Thymus (tissue), 14 donors: ENCODE measurements at places on chromosomes 7 and 10. TPM values are rescaled to one million over a fixed set of nuclear protein-coding genes. Genes with fewer than 3 reads are reported as not detected.
A peak's percentile ranks its signal among the peaks of the same experiment; 100 is the strongest.

PRDX3 gene
- 116 TPM for total RNA-seq

DMBT1 gene
- 0.09 TPM for total RNA-seq

PRR15 gene
- total RNA-seq: 0.09 TPM

GRCh38 chr10:11011984-11012383 lies 5.7 kb upstream of the CELF2 start:
- H3K27ac ChIP-seq: peak overlapping the region; percentile 72
- H3K4me3 ChIP-seq: peak overlapping the region; percentile 22
- peaks cover 66% of the 10 kb centered on the region for H3K4me1 ChIP-seq
- H3K36me3 ChIP-seq: no peaks in the 10 kb centered on the region

DNA sequence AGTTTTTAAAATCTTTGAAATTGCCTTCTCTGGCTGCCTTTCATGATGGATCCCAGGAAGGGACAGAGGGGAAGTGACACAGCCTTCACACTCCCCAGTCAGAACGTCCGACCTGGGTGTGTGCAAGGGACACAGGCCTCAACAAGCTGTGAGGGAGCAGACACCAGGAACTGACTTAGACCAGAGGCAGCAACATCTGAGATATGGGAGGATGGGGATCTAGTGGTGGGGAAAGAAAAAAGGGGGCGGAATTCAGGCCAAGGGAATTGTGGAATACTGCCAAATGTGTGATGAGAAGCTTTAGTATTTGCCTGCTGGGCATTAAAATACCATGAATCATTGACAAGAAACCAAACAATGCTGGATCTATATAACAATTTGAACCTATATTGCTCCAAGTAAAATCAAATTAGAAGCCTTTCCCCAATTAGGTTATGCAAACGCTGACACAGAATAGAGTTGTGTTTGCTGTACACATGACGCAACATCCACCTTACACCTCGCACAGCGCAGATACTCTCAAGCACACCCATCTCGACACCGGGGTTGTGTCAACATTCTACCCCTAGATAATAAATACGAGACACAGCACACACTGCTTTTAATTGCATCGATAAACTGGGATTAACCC lies 17.2 kb upstream of the MNX1 start:
- no peak overlapping the region for H3K27ac ChIP-seq
- H3K4me1 ChIP-seq: no peaks in the 10 kb centered on the region
- peaks cover 25% of the 10 kb centered on the region for H3K27me3 ChIP-seq
- H3K36me3 ChIP-seq: no peaks in the 10 kb centered on the region
- H3K4me3 ChIP-seq: no peak overlapping the region

ITGA8 gene
- 1.3 TPM for total RNA-seq

DNA sequence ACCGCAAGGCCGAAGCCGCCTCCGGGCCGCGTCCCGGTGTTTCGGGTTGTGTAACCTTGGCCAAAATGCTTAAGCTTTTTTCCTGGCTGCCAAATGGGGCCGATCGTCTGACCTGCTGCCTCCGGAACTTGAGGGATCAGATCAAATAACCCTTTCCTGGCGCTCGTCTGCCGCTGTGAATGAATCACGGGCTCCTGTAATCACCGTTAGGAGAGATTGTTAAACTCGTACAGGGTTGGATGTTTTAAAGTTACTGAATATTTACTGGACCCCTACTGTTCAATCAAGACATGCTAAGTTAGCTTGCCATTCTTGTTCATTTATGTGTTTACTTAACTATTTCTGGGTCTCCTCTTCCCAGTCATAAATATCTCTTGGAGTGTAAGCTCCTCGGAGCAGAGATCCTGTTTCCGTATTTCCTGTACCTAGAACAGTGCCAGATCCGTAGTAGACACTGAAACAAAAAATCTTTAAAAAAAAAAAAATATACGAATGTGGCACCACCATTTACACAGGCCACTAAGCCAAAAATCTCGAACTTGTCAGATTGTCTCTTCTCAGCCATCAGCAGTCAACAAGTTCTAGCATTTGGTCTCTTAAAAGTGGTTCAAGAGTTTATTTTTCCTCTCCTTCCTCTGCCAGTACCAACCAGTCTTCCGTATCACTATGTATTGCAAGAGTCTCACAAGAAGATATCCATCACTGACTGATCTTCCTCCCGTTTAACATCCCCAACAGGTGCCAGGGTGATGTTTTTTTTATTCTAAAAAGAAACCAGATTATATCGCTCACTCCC lies 650 bp upstream of the TM9SF3 start:
- H3K27me3 ChIP-seq: no peaks in the 10 kb centered on the region
- H3K4me3 ChIP-seq: peak overlapping the region; percentile 72
- H3K36me3 ChIP-seq: no peaks in the 10 kb centered on the region

GRCh38 chr10:71447676-71448075 lies 51.0 kb downstream of the CDH23 start:
- H3K36me3 ChIP-seq: no peaks in the 10 kb centered on the region
- no peaks in the 10 kb centered on the region for H3K4me1 ChIP-seq
- H3K27me3 ChIP-seq: no peaks in the 10 kb centered on the region
- H3K4me3 ChIP-seq: no peak overlapping the region
